ENCODE measurements at places on chromosomes 5 and 9.
A peak's percentile ranks its signal among the peaks of the same experiment; 100 is the strongest.

DNA sequence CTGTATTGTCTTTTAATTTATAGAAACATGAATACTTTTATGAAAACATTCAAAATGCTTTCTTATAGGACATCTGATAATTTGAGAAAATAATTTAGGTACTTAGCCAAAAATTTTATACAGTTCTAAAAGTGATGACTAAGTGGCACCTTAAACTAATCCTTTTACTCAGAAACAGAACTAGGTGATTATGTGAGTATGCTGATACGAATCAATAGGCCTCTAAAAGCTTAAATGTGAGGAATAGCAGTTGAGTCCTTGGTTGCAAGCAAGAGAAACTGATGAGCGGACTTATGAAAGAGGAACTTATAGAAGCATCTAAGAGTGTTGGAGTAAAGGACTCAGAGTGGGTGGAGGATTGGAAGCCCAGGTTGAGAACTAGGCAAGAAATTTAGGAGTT lies 26.4 kb downstream of the ANXA1 start:
- no peak overlapping the region for H3K27ac ChIP-seq
- no peaks in the 10 kb centered on the region for H3K27me3 ChIP-seq
- no peak overlapping the region for H3K4me3 ChIP-seq

DNA sequence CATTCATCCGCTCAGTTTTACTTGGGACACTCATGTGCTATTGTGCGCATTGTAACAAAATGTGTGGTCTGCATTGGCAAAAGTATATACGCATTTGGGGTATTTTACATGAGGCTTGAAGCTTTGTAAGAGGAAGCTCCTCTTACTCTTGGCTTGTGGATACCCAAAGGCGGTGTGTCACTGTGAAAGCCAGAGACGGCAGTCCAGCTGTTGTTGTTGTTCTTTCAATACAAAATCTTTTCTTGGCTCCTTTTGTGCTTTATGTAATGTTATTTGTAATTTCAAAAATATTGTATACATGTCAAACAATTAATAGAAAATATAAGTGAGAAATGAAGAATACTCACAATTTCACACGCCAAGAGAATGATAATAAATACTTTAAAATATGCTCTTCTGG lies 128.3 kb upstream of the MOCS2 start:
- no peak overlapping the region for H3K27ac ChIP-seq
- DNase-seq, result no peak
- no peaks in the 10 kb centered on the region for H3K36me3 ChIP-seq
- H3K4me3 ChIP-seq, result no peak overlapping the region

DNA sequence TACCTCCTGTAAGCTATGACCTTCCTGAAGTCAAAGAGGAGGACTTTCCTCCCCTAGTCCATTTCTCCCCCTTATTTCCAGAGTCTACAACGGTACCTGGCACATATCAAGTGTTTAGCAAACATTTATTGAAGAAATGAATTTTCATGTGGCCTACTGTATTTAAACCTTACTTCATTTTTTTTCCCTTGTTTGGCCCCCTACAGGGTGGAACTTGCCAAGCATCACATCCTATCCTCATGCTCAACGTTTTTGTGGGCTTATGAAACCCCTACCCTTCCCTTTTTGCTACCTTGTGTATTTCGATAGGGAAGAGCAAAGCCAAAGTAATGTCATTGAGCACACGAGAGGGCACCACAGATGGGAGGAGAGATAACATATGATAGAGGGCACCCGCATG lies 1857.8 kb upstream of the WWC1 start:
- no peaks in the 10 kb centered on the region for H3K36me3 ChIP-seq
- no peaks in the 10 kb centered on the region for H3K27me3 ChIP-seq
- no peak overlapping the region for H3K4me3 ChIP-seq

DNA sequence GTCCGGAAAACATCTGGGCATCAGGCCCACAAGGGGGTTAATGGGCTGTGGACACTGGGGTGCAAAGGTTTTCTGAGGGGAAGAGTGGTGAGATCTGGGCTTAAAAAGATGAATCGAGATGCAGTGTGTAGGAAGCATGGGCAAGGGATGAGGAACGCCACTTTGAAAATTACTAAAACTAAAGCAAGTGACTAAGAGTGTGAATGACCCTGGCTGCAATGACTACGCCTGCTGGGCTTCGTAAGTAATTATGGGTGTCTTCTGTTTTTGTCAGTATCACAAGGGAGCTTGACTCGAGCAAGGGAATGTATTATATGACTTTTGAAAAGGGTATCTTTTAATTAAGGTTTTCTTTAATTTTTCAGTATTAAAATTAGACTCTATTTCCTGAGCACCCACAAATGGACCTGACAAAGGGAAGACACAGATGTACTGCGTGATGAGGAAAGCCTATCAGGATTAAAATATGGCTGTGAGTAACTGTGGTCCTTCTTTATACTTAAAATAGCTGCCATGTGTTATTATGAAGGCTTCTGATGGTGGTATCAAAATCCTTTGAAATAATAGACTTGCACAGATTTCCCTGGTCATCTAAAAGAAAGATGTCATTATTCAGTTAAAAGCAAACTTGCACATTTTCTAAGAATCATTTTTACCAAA lies 4.2 kb downstream of the CTXN3 start:
- H3K36me3 ChIP-seq, result no peaks in the 10 kb centered on the region
- DNase-seq, result no peak
- H3K27me3 ChIP-seq, result no peaks in the 10 kb centered on the region

GRCh38 chr9:131666774-131667173 lies 73.1 kb downstream of the RAPGEF1 start:
- no peak for DNase-seq
- H3K4me1 ChIP-seq, result peaks cover 23% of the 10 kb centered on the region
- no peak overlapping the region for H3K27ac ChIP-seq
- H3K27me3 ChIP-seq, result no peaks in the 10 kb centered on the region
- H3K4me3 ChIP-seq, result no peak overlapping the region
- peaks cover 14% of the 10 kb centered on the region for H3K36me3 ChIP-seq

GRCh38 chr9:34927061-34927460 lies 31.0 kb upstream of the PHF24 start:
- H3K4me3 ChIP-seq, result no peak overlapping the region
- H3K4me1 ChIP-seq, result peaks cover 3% of the 10 kb centered on the region
- DNase-seq, result no peak
- H3K27ac ChIP-seq, result no peak overlapping the region
- H3K27me3 ChIP-seq, result peaks cover 13% of the 10 kb centered on the region
- no peaks in the 10 kb centered on the region for H3K36me3 ChIP-seq

DNA sequence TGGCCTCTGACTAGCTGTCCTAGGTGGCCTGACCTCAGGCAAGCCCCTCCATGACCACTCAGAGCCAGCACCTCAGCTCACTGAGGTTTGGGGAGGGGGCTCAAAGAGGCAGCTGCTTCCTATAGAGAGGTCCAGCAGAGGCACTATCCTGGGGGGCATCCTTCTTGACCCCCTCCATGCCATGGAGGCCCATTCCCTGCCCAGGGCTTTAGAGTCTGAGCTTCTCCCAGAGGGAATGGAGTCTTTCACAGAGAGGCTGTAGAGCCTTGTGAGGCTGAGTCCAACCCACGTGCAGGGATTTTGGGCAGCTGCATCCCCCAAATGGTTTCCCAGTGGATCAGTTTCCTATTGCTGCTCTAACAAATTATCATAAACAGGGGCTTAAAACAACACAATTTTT lies 16.9 kb downstream of the IRF1 start:
- H3K27me3 ChIP-seq, result no peaks in the 10 kb centered on the region
- H3K36me3 ChIP-seq, result no peaks in the 10 kb centered on the region
- no peak overlapping the region for H3K27ac ChIP-seq
- no peak for DNase-seq
- no peak overlapping the region for H3K4me3 ChIP-seq

GRCh38 chr9:81559197-81559596 lies 130.2 kb downstream of the TLE1 start:
- no peak overlapping the region for H3K27ac ChIP-seq
- no peaks in the 10 kb centered on the region for H3K36me3 ChIP-seq
- H3K4me1 ChIP-seq, result peaks cover 49% of the 10 kb centered on the region

DNA sequence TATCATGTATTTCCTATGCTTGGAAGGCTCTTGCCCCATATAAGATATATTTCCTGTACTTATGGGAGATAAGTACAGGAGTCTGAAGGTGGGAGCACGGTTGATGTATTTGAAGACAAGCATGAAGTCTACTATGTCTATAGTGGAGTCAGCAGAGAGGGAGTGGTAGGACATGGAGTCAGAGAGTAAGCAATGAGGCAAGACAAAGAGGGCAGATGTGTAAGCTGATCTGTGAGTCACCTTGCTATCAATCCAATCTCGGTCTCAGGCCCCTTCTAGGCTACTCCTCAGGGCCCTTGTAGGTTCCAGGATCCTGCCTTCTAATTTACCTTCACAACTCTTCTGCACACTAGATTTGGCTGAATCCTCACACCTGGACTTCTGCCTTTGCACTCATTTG lies 105.5 kb downstream of the MACIR start:
- H3K27ac ChIP-seq, result no peak overlapping the region
- no peaks in the 10 kb centered on the region for H3K27me3 ChIP-seq
- H3K4me1 ChIP-seq, result peaks cover under 1% of the 10 kb centered on the region

DNA sequence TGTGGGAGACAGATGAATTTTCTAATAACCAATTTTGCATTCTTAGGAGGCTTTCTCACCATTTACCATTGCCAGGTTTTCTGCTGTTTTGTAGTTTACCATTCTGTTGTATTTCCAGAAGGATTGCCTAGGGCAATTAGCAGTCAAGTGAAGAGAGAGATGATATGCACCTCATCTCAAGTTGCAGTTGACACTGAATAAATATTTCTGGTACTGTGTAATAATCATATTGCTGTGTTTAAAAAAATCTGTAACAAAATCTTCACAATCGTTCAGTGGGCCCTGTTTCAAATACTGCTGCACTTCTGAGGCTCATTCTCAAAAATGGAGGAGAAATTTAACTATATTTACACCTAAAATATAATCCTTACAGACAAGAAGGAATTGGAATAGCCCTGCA lies 706.1 kb upstream of the PTPRD start:
- DNase-seq, result no peak
- no peak overlapping the region for H3K4me3 ChIP-seq
- H3K36me3 ChIP-seq, result no peaks in the 10 kb centered on the region
- peaks cover 13% of the 10 kb centered on the region for H3K4me1 ChIP-seq
- H3K27ac ChIP-seq, result no peak overlapping the region

GRCh38 chr9:36738318-36738976 lies 165.8 kb downstream of the MELK start:
- H3K4me1 ChIP-seq, result no peaks in the 10 kb centered on the region
- H3K27me3 ChIP-seq, result peaks cover 7% of the 10 kb centered on the region
- H3K36me3 ChIP-seq, result no peaks in the 10 kb centered on the region
- DNase-seq, result no peak
- H3K27ac ChIP-seq, result no peak overlapping the region

- H3K27me3 ChIP-seq, result no peaks in the 10 kb centered on the region
- DNase-seq, result no peak
These were observed 126.1 kb upstream of the SAP30L start for GRCh38 chr5:154319736-154320135.

- peaks cover 7% of the 10 kb centered on the region for H3K4me1 ChIP-seq
- peaks cover 3% of the 10 kb centered on the region for H3K27me3 ChIP-seq
- H3K36me3 ChIP-seq, result no peaks in the 10 kb centered on the region
- H3K27ac ChIP-seq, result no peak overlapping the region
- no peak overlapping the region for H3K4me3 ChIP-seq
These were observed 136.3 kb downstream of the APBA1 start for GRCh38 chr9:69535911-69536310.

DNA sequence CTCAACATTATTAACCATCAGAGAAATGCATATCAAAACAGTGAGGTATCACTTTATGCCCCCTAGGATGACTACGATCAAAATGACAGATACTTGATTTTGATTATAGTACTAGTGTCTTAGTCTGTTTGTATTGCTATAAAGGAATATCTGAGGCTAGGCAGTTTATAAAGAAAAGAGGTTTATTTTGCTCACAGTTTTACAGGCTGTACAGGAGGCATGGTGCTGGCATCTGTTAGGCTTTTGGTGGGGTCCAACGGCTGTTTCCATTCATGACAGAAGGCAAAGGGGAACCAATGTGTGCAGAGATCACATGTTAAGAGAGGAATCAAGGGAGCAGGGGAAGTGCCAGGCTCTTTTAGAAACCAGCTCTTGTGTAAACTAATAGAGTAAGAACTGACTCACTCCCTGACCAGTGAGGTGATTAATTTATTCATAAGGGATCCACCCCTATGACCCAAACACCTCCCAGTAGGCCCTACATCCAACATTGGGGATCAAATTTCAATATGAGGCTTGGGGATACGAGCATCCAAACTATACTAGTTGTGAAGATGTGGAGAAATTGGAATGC lies 16.0 kb upstream of the AFF4 start:
- DNase-seq, result no peak
- H3K27me3 ChIP-seq, result no peaks in the 10 kb centered on the region
- peaks cover 9% of the 10 kb centered on the region for H3K36me3 ChIP-seq
- peak overlapping the region; percentile 8 for H3K27ac ChIP-seq
- no peak overlapping the region for H3K4me3 ChIP-seq

- no peak overlapping the region for H3K27ac ChIP-seq
- H3K36me3 ChIP-seq, result no peaks in the 10 kb centered on the region
- no peak overlapping the region for H3K4me3 ChIP-seq
- H3K4me1 ChIP-seq, result no peaks in the 10 kb centered on the region
- no peaks in the 10 kb centered on the region for H3K27me3 ChIP-seq
These were observed 24.9 kb downstream of the TAS2R1 start for GRCh38 chr5:9605041-9605838.

DNA sequence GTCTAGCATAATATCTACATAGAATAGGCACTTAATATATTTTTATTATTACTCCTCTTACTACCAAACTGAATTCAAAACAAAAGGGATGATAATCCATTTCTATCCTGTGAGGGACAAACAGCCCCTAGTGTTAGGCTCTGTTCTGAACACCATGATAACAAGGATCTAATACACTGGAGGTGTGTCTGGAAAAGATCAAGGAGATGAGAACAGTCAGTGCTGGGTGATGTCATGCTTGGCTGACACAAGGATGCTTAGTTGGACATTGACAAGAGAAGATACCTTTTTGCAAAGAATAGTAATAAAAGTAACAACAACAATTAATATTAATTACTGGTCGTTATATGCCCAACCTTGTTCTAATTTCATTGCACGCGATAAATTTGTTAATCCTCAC lies 458.7 kb downstream of the EBF1 start:
- no peak overlapping the region for H3K27ac ChIP-seq
- no peaks in the 10 kb centered on the region for H3K36me3 ChIP-seq
- no peaks in the 10 kb centered on the region for H3K4me1 ChIP-seq
- no peak overlapping the region for H3K4me3 ChIP-seq
- DNase-seq, result no peak
- H3K27me3 ChIP-seq, result no peaks in the 10 kb centered on the region

GRCh38 chr9:14432666-14433350 lies 118.9 kb upstream of the NFIB start:
- peaks cover 26% of the 10 kb centered on the region for H3K4me1 ChIP-seq
- no peaks in the 10 kb centered on the region for H3K27me3 ChIP-seq

- H3K27me3 ChIP-seq, result no peaks in the 10 kb centered on the region
- peaks cover 3% of the 10 kb centered on the region for H3K36me3 ChIP-seq
- peaks cover 25% of the 10 kb centered on the region for H3K4me1 ChIP-seq
- DNase-seq, result no peak
- H3K4me3 ChIP-seq, result no peak overlapping the region
- H3K27ac ChIP-seq, result peak overlapping the region; percentile 58
These were observed 95.1 kb downstream of the DAPK1 start for GRCh38 chr9:87592554-87593358.

DNA sequence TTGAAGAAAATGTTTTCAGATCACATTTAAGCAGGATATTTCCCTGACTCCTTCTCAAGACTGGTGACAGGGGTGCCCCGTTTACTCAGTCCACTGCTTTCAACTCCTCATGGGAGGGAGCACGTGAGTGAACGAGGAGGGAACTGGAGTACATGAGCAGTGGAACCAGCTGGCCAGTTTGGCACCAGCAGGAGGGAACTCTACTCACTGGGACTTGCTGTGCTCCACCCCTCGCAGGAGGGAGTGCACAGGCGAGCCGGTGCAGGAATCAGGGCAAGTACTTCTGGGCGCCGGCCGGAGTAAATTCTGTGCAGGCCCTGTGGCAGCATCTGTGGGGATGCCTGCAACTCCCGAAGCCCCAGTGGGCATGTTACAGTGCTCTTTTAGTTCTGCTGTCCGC lies 1941.1 kb upstream of the C9orf72 start:
- H3K27me3 ChIP-seq, result no peaks in the 10 kb centered on the region
- peaks cover 4% of the 10 kb centered on the region for H3K36me3 ChIP-seq
- DNase-seq, result no peak

Measured in neural crest cell (in vitro differentiated cells).